ENCODE measurements at places on chromosomes 3 and 15. TPM values are rescaled to one million over a fixed set of nuclear protein-coding genes. Genes with fewer than 3 reads are reported as not detected.
A peak's percentile ranks its signal among the peaks of the same experiment; 100 is the strongest.

SLC28A2 gene
- polyA plus RNA-seq, result not detected

DNA sequence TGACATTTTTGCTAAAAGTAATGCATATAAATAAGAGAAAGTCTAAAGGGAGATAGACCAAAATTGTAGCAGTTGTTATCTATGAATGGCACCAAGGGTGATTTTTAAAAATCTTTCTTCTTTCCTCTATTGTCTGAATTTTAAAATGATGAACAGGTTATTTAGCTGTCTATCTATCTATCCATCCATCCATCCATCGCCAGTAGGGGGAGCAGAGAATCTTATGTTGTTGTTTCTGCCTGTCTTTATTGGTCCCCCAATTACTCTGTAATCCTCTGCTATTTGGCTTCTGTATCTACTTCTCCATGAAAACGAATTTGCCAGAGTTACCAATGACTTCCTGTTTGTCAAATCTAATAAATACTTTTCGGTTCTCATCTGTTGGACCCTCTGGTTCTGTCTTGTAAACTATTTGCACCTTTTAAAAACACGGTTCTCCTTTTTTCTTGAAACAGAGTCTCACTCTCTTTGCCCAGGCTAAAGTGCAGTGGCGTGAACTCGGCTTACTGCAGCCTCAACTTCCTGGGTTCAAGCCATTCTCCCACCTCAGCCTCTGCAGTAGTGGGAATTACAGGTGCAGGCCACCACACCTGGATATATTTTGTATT lies 86.0 kb downstream of the ECT2 start:
- peak; percentile 54 for DNase-seq

DISP2 gene
- polyA plus RNA-seq, result 16.3 TPM

DNA sequence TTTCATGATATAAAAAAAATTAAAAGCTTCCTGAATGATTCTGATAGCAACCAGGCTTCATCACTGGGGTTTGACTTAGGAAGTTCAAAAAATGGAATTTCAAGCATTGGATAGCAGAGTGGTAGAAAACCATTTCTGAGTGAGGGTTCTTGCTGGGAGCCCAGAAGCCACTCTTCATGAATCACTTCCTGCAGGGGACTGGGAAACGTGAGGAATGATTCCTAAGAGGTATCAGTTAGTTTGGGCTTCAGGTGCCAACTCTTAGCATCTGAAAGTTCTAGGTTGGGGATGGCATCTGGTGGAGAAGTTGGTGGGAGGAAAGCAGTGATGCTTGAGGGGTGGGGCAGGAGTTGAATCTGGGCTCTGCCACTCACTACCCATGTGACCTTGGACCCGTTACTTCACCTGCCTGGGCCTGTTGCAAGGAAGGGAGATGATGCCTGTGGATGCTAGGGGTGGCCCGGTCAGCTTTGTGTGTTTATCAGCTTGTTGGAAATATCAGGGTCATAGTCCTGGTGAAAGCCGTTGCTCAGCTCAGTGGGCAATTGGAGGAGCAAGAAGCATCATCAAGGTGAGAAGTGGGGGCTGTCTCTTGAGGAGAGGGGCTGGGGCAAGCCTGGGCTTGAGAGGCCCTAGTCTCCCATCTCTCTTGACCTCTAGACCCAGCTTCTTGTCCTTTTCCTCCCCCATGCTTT lies 37.0 kb upstream of the TNFAIP8L3 start:
- no peak for DNase-seq

TMEM43 gene
- polyA plus RNA-seq, result 36.2 TPM

DNA sequence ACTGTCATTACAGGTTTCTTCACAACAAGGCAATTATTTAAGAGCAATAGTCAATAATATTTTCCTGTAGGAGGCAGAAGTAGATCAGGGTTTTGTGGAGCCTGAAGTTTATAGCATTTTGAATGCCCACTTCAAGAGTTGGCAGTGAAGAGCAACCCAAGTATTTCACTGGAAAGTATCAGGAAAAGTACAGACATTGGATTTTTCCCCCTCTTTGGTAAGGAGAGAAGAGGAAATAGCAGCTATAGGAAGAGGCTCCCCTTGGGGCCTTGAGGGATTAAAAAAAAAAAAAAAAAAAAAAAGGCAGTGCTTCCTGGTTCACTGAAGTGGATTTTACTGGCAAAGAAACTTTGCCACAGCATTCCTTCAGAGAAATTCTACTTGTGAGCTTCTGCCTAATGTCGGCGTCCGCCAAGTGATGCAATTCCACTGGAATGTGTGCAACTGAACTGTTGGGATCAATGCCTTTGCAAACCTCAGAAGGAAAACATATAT lies 5.7 kb upstream of the CNTN6 start:
- peak; percentile 64 for DNase-seq

C15orf62 gene
- polyA plus RNA-seq, result 1.1 TPM

DNA sequence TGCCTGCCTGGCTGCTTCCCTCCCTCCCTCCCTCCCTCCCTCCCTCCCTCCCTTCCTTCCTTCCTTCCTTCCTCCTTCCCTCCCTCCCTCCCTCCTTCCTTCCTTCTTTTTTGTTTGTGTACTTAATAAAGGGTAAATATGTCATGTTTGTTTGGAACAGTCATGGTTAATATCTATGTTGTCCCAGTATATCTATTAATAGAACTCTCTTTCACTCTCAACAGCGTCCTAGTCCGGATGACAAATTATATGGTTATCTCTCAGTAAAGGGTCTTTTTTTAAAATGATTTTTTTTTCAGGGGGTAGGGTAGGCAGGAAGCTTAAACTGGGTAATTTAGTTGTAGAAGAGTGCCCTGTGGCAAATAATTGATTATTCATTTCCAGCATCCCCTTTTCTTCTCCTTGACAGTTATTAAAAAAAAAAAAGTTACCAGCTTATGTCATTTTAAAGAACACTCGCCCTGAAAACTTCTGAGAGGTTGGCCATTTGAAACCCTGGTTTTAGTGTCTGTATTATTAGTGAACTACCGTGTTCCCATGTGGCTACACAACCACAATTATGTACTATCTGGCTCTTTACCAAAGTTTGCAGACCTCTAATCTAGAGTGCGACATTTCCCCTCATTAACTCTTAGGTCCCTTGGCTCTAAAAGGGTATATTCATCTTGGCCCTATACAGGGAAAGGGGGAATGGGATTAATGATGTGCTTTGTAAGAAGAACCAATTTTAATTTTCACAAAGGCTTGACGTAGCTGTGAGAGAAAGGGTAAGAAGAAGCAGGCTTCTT lies 13.7 kb downstream of the TAGLN3 start:
- no peak for DNase-seq

DNA sequence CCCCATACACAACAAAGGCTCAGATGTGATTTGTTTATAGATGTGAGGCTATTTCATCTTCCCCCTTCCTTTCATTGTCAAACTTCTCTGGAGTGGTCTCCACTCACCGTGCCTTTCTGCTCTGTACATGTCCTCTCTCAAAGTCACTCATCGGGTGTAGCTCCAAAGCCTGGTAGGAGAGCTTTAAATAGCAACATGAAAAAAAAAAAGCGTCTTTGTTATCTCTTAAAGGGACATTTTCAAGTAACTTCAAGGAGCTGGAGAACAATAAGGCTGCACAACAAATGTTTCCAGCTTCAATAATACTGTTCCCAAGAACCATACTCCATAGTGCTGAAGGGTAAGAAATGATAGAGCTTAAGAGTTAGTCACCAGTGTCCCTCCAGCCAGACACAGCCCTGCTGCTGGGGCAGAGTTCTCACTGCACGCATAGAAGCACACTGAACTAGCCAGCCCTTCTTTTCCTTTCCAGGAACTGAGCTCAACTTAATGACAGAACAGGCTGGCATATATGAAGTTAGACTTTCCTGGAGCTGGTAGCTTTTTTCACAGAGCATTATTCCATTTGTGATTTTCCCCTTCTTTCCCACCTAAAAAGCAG lies 8.1 kb downstream of the FBXO40 start:
- DNase-seq, result peak; percentile 8

MYLK gene
- polyA plus RNA-seq, result 24.3 TPM

DNA sequence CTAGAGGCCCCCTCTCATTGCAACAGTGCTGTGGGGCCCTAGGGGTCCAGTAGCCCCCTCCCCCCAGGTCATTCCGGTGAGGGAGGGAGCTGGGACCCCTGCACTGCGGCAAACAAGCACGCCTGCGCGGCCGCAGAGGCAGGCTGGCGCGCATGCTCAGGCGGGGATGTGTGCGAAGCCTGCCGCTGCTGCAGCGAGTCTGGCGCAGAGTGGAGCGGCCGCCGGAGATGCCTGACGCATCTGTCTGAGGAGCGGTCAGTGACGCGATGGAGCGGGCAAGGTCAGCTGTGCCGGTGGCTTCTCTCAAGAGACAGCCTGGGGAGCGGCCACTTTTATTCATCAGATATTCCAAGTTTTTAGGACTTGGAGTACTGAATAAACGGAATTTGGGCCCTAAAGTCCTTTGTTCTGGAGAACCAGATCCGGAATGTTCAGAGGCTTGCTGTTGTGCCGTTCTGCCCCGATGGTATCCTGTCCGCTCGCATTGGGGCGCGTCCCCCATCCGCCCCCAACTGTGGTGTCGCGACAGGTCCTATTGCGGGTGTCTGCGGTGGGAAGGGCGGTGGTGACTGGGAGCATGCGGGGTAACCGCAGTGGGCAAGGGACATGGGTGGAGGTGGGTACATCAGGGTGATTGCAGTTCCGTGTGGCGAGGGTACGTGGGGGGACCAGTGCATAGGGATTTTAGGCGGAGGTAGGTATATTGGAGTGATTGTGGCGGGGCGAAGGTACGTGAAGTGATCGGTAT lies at the start of the genes SNRPN and SNURF:
SNRPN (plus strand) TSS at position 205 of the 748 bp plus-strand sequence. CDS start 19,467 bp downstream, outside the sequence.
SNURF (plus strand) TSS at position 205 of the 748 bp plus-strand sequence; CDS start at position 267, 62 bp downstream.
- DNase-seq, result peak; percentile 84

- no peak for DNase-seq
Measured at GRCh38 chr3:154943981-154944380, 136.1 kb upstream of the MME start.

GRCh38 chr15:101388046-101388445 lies 93.0 kb upstream of the SNRPA1 start:
- no peak for DNase-seq

- DNase-seq, result peak; percentile 62
Measured at GRCh38 chr3:45499529-45499928, 95.0 kb upstream of the LIMD1 start.

DNA sequence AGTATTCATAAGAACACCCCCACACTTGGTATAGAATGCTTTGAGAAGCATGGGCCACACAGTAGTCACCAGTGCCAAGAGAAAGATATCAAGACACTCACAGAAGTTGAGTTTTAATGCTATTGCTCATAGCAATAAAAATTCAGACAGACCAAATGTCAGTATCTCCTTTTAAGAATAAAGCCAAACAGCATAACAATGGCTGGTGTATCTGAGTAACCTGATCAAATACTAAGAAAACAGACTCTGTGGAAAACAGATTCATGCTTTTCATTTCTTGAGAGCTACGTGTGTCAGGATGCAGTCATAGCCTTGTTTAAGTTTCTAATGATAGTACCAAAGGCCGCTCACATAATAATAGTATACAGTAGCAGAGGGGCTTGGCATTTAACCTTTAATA lies 778.5 kb downstream of the MECOM start:
- DNase-seq, result no peak

EBLN2 gene
- polyA plus RNA-seq, result not detected

DNA sequence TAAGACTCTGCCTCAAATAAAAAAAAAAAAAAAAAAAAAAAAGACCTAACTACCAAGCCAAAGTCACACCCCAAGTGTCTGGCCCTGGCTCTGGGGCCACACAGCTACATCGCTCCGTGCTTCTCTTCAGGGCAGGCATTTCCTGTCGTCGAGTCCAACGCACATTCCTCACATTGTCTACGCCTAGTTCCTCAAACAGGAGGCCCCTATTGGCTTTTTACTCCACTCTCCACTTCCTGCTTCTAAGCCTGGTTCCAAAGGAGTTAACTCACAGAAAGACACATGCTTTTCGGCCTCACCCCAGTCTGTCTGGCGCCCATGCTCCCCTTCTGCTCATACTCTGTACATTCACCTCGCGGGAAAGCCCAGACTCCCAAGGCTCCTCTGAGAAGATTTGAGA lies 28.8 kb downstream of the KNG1 start:
- DNase-seq, result no peak

GRCh38 chr3:182651461-182651860 lies 141.8 kb upstream of the ATP11B start:
- no peak for DNase-seq

- DNase-seq, result no peak
Measured at GRCh38 chr15:60635507-60636352, 156.8 kb upstream of the ICE2 start.

DNA sequence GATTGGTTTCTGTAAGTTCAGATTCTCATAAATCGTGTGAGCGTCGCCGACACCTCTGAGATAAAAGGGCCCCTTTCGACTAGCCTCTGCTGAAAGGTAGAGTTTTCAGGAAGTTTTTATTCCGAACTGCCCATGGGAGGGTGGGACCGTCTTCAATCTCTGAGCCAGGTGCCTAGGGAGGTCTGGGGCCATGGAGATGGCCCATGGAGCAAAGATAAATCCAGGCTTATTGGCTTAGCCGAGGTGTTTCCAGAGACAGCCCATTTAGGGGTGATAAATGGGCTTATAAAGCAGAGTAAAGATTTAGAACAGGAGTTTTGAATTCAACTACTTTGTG lies 442 bp downstream of the QTRT2 start:
- DNase-seq, result no peak

- DNase-seq, result no peak
Measured at GRCh38 chr3:14831916-14832450, 13.2 kb downstream of the FGD5 start.

DNA sequence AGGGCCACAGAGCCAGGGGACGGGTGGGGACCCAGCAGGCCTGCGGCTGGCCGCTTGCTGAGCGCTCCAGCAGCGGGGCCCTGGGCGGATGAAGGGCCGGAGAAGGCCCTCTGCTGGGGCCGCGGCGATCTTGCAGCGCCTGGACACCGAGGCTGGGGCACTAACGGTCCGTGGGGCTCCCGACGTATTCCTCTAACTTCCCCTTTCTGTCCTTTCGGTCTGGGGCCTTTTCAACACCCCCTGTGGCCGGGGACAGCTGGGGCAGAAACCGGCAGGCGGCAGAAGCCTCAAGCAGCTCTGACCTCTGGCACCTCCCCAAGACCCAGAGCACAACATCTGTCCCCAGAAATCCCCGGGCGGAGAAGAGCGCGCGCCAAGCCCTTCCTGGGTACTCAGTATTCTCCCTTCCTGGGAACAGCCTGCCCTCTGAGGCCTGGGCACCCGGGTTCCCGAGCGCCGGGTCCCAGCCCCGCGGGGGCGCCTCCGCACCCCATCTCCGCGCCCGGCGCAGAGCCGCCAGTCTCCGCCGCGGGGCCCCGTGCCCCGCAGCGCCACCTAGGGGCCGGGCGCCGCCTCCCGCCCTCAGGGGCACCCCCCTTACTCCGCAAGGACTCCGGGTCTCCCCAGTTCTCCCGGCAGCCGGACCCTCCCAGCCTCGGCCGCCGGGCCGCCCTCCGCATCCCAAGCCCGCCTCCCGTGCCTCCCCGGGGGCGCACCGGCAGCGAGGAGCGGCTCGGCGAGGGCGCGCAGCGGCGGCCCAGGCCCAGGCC lies 582 bp upstream of the SLCO3A1 start:
- DNase-seq, result peak; percentile 74
